Activated T-cell treated with anti-CD3 and anti-CD28 coated beads for 24 hours (primary cell): ENCODE measurements at places on chromosomes 13 and 19.
A peak's percentile ranks its signal among the peaks of the same experiment; 100 is the strongest.

GRCh38 chr13:74695021-74695800, 561.0 kb upstream of the KLF12 start:
- no peak for DNase-seq

GRCh38 chr13:31044364-31045285, 112.2 kb downstream of the TEX26 start:
- peak; percentile 79 for DNase-seq

DNA sequence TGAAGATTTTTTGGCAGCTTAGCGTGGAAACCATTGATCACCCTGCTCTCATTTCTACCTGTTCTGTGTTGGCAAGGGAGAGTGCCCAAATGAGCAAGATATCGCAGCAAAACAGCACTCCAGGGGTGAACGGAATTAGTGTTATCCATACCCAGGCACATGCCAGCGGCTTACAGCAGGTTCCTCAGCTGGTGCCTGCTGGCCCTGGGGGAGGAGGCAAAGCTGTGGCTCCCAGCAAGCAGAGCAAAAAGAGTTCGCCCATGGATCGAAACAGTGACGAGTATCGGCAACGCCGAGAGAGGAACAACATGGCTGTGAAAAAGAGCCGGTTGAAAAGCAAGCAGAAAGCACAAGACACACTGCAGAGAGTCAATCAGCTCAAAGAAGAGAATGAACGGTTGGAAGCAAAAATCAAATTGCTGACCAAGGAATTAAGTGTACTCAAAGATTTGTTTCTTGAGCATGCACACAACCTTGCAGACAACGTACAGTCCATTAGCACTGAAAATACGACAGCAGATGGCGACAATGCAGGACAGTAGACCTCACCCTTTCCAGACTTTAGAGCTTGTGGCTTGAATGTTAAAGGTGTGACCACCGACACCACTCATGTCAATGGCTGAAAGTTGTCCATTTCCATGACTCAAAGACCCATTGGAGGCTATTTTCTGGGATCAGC, 5.8 kb downstream of the CEBPG start:
- no peak for DNase-seq

DNA sequence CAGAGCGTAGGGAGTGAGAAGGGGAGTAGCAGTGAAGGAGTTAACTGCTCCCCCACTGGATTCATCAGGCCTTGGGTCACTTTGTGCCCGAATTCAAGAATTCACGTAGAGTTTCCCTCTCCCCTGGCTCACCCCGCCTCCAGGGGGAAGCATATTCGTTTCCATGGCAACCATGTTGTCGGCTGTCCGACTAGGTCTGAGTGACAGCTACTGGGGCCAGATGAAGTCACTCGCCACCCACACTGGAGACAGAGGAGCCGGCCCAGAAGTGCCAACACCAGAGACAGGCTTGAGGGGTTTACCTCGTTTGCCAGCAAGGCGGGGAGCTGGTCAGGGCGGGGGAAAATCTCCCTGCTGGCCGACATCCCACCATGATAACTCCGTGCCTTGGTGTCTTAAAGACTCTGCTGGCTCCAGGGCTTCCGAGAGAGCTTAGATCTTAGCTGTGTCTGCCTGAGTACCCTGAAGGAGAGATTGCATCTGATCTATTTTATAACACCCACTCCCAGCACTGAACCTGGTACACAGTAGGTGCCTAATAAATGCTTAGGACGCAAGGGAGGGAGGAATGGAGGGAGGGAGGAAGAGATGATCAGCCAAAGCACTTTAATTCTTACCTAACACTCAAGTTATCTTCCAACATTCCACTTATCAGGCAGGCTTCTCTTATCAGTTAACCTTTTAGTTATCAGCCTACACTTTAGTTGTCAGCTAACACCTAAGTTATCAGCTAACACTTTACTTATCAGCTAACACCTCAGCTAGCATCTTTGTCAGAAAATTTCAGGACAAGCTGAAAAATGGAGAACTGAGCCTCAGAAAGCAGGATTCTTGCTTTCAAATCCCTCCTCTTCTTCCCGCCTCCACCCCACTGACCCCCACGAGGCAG, 57.2 kb upstream of the ZNRF4 start:
- DNase-seq = no peak

GRCh38 chr19:32813862-32814425, 55.6 kb downstream of the SLC7A9 start:
- no peak for DNase-seq

GRCh38 chr13:107466326-107467099, 748.8 kb downstream of the LIG4 start:
- DNase-seq = no peak

DNA sequence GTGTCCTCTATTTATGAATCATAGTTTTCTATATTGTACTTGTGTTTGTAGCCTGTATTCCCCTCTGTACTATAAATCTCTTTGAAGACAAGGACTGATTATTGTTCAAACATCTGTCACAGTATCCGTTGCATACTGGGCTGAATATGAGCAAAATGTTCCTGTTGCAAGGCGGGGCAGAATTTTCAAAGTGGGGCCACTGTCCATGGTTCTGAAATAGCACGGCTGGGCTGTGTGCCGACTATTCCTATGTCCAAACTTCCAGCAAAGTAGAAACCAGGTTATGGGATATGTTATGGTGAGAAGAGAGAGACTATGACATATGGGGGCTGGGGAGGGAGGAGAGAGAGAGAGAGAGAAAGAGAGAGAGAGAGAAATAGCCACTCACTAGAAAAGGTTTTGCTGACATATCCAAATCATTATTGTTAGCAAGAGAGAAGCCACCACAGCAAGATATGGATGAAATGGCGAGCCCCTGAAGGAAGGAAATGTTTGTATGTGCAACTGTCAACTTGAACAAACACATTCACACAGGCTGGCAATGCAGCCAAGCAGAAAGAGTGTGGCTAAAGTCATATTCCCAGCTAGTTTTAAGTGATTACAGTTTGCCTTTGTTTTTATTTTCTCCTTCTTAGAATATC, 107.0 kb upstream of the GPR12 start:
- no peak for DNase-seq

DNA sequence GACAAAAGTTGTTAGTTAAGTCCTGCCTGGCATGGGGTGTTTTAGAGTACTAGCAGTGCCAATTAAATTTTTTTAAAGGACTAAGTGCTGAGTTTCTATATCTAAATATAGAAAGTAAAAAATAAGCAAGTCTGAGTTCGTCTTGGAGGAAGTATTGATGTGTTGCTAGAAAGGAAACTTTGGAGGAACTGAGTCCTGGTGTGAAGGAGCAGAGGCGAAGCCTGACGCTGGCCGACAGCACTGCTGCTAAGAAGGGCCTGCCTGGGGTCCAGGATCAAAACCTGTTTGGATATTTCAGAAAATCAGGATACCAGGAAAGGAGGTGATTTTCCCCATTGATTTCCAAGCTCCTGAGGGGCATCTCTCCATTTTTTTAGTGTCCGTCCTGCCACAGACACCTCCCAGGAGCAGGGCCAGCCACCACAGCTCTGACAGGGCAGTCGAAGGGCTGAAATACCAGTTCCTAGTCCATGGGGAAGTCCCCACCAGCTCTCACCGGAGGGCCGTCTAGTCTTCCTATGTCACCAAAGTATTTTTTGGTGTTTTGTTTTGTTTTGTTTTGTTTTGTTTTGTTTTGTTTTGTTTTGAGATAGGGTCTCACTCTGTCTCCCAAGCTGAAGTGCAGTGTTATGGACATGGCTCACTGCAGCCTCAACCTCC, 38.2 kb upstream of the NPAS1 start:
- DNase-seq = no peak

- no peak for DNase-seq
These were observed 58.4 kb downstream of the F2RL3 start for GRCh38 chr19:16946951-16947940.

DNA sequence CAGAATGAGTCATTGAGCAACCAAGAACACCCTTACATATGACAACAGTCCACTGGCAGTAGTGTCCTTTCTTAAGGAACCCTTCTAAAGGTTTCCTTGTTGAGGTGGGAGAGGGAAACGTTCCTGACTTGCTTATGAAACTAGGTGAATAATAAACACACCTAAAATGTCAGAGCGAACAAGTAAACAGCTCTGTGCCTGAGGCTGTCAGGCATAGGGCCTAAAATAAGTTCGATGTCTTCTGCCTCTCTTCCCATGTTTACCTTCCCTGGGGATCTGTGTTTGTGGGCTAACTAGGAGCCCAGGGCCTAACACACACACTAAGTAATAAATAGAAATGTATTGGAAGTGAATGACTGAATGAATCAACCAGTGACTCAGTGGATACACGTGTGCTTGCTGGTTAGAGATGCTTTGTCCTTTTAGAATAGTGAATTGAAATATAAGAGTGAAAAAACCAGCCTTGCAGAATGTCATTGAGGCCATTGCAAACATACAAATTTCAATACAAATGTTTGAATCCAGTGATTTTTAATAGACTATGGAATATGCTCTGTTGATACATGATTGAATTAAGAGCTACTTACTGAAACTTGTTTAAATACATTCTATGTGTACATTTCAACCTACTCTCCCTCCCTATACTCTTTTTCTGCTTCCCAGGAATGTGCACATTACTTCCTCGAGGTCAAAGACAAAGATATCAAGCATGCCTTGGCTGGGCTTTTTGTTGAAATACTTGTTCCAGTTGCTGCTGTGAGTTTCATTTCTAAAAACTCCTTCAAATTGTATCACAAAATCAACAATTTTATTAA, 102.9 kb downstream of the FRY start:
- DNase-seq = no peak

- no peak for DNase-seq
These were observed 630.2 kb upstream of the ATXN8OS start for GRCh38 chr13:69477451-69477850.

GRCh38 chr19:36054733-36055686, at the start of gene WDR62:
Gene WDR62 (plus strand): TSS chr19:36054897. CDS start chr19:36054972, 75 bp downstream.
- peak; percentile 91 for DNase-seq

DNA sequence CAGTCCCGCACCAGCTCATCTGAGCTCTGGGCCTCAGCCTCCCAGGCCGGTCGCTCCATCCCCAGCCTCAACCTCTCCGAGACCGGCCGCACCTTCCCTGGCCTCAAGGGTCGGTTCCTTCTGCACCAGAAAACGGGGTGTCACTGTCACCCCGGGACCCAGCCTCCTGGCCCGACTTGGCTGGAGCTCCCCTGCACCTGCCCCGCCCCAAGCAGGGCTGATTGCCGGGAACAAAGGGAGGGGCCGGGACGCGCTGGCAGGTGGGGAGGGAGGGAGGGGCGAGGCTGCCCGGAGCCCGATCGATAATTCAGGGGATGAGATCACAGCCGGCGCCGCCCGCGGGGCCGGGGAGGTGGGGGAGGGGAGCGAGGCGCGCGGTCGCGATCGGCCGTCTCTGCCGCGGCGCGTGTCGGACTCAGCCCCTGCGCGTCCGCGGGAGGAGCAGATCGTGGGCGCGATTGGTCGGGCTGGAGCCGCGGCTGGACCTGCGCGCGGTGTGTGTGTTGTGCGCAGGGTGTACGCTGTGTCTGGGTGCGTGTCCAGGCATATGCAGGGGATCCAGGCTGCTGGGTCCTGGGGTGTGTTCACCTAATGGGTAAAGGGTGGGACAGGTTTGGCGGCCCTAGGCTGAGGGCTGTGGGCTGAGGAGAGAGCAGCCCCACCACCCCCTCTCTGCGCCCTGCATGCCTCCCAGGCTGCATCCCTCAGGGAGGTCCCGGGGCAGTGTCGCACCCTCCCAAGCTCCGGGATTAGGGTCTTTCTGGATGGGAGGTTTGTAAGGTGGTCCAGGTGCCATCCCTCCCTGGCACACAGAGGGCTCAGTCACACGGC, 1.1 kb upstream of the SHC2 start:
- no peak for DNase-seq

DNA sequence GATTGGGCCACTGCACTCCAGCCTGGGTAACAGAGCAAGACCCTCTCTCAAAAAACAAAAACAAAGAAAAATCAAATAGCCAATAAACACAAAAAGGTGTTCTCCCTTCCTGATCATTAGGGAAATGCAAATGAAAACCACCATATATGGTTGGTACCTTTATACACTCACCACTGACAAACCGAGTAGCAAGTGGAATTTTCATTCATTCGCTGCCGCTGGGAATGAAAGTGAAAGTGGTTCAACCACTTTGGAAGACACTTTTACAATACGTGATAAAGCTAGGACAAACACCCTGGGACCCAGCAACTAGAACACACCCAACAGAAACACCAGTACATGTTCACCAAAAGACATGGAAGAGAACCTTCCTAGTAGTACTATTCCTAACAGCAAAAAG, 21.0 kb downstream of the GRIK5 start:
- no peak for DNase-seq

DNA sequence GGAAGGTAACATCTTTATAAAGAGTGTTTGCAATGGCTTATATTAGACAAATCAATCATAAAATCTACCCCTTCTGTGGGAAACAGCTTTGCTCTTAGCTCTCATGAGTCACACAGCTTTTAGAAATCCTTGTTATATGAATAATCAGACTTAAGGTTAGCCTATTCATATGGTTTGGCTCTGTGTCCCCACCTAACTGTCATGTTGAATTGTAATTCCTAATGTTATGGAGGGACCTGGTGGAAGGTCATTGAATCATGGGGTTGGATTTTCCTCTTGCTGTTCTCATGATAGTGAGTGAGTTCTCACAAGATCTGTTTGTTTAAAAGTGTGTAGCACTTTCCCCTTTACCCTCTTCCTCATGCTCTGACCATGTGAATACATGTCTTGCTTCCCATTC, 704.2 kb upstream of the KLHL1 start:
- DNase-seq = no peak
